Cardiac muscle cell (in vitro differentiated cells and primary cell): ENCODE measurements at places on chromosomes 5 and 9.

DNA sequence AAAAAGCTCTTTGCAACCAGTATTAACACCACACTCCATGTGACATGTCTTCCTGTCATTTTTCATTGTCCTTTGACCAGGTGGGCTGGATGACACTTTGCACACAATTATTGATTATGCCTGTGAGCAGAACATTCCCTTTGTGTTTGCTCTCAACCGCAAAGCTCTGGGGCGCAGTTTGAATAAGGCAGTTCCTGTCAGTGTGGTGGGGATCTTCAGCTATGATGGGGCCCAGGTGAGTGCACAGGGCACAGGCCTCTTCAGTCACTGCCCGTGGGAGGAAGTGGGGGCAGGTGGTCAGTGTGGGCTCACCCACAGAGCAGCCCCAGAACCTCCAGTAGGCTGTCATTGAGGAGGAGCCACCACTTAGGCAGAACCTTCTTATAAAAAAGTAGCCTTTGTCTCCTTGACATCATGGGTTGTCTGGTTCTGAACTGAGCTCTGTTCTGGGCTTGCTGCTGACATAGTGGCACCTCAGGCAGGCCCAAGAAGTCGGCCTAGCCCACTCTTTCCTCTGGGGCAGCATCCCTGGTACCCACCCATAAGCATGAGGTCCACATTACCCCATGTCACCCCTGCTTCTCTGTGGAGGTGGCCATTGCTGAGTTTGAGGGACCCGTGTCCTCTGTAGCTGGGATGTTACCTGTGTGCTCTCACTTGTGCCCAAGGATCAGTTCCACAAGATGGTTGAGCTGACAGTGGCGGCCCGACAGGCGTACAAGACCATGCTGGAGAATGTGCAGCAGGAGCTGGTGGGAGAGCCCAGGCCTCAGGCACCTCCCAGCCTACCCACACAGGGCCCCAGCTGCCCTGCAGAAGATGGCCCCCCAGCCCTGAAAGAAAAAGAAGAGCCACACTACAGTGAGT lies 39.3 kb downstream of the SECISBP2 start:
- H3K27ac ChIP-seq: peak overlapping the region; percentile 60
- DNase-seq: no peak
- H3K4me1 ChIP-seq: peaks cover 20% of the 10 kb centered on the region
- H3K36me3 ChIP-seq: peaks cover 33% of the 10 kb centered on the region

DNA sequence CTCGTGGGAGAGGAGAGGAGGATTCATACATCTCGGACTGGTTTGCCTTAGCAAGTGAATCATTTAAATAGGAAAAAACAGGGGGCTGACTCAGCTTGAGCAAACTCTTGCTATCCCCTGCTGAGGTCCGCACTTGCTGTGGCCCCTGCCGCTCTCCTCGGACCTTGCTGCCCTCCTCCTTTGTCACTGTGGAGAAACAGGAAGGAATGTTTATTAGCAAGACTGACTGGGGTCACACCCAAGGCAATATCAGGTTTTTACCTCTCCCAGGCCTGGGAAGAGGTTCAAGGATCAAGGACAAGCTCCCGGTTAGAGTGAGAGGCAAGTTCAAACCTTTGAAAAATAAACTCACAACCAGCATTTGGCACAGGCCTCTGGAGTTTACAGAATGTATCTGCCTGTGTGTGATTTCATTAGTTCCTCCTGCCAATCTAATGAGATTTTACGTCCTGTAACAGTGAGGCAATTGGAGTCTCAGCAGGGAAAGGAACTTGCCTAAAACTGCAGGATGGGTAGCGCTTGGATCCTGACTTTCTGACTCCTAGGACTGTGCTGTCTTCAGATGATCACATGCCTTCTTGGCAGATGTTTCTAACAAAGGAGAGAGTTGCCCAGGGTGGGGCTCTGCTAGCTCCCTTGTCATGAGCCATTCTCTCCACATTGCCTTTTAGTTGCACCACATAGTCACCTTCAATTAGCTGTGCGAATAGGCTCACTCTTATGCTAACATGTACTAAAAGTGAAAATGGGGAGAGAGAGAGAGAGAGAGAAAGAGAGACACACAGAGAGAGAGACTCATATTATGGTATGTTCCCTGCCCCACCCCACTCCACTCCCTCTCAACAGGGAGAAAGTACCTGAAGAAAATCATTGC lies 108.6 kb upstream of the CDKN2B start:
- no peak overlapping the region for H3K4me3 ChIP-seq
- DNase-seq: no peak
- H3K4me1 ChIP-seq: peaks cover 14% of the 10 kb centered on the region
- H3K36me3 ChIP-seq: no peaks in the 10 kb centered on the region
- no peak overlapping the region for H3K27ac ChIP-seq

- H3K4me3 ChIP-seq: no peak overlapping the region
- no peaks in the 10 kb centered on the region for H3K4me1 ChIP-seq
- DNase-seq: no peak
- no peak overlapping the region for H3K27ac ChIP-seq
Measured at GRCh38 chr9:78613006-78613405, 316.1 kb downstream of the PSAT1 start.

DNA sequence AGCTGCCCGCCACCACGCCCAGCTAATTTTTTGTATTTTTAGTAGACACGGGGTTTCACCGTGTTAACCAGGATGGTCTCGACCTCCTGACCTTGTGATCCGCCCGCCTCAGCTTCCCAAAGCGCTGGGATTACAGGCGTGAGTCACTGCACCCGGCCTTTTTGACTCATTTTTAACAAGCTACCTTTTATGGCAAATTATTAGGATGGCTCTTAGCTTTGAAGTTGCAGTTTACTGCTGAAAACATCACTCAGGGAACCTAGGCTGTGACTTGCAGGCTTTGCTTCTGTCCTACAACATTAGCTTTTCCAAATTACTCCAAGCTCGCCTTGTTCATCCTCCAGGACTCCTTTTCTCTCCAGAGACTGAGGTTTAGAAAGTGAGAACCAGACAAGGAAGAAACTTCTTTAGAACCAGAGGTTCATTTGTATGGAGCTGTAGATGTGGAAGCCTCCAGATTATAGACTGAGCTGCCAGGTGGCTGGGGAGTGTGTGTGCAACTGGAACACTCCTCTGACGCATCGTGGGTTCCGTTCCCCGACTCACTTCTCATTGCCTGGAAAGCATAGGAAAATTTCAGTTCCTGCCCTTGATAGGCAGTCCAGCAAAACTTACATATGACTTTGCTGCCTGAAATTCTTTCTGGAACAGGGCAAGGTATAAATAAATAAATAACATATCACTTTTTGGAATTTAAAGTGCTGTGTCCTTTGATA lies 23.8 kb upstream of the SPTAN1 start:
- peak overlapping the region; percentile 54 for H3K27ac ChIP-seq
- no peaks in the 10 kb centered on the region for H3K27me3 ChIP-seq
- peaks cover 5% of the 10 kb centered on the region for H3K4me1 ChIP-seq
- DNase-seq: no peak

DNA sequence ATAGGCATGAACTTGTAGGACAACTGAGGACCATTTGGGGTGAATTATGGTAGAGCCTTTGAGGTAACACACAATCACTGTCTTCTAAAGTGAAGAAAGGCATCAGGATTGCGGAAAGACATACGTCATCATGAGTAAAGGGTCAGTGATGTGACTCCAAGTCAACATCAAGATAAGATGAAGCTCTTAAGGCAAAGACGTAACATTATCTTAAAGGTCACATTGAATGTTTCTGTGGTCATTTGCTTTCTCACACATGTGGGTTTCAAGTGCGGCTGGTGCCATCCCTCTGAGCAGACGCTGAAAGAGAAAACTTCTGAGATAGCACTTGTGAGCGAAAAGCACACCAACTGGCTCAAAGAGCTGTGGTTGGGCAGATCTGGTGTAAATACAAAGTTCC lies 63.3 kb upstream of the GRAMD2B start:
- no peak overlapping the region for H3K27ac ChIP-seq
- H3K4me1 ChIP-seq: peaks cover 13% of the 10 kb centered on the region
- H3K36me3 ChIP-seq: no peaks in the 10 kb centered on the region
- no peak overlapping the region for H3K4me3 ChIP-seq
- DNase-seq: no peak
- H3K27me3 ChIP-seq: no peaks in the 10 kb centered on the region

DNA sequence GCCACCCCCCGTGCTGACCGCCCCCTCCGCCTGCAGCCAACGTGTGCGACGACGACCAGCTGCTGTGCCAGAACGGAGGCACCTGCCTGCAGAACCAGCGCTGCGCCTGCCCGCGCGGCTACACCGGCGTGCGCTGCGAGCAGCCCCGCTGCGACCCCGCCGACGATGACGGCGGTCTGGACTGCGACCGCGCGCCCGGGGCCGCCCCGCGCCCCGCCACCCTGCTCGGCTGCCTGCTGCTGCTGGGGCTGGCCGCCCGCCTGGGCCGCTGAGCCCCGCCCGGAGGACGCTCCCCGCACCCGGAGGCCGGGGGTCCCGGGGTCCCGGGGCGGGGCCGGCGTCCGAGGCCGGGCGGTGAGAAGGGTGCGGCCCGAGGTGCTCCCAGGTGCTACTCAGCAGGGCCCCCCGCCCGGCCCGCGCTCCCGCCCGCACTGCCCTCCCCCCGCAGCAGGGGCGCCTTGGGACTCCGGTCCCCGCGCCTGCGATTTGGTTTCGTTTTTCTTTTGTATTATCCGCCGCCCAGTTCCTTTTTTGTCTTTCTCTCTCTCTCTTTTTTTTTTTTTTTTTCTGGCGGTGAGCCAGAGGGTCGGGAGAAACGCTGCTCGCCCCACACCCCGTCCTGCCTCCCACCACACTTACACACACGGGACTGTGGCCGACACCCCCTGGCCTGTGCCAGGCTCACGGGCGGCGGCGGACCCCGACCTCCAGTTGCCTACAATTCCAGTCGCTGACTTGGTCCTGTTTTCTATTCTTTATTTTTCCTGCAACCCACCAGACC lies 80.2 kb downstream of the NTNG2 start:
- peak overlapping the region; percentile 36 for H3K4me3 ChIP-seq
- DNase-seq: peak; percentile 21
- H3K4me1 ChIP-seq: no peaks in the 10 kb centered on the region
- no peak overlapping the region for H3K27ac ChIP-seq

- no peak overlapping the region for H3K4me3 ChIP-seq
- no peak for DNase-seq
- no peak overlapping the region for H3K27ac ChIP-seq
Measured at GRCh38 chr5:43034591-43034968, 5.5 kb downstream of the ANXA2R start.

DNA sequence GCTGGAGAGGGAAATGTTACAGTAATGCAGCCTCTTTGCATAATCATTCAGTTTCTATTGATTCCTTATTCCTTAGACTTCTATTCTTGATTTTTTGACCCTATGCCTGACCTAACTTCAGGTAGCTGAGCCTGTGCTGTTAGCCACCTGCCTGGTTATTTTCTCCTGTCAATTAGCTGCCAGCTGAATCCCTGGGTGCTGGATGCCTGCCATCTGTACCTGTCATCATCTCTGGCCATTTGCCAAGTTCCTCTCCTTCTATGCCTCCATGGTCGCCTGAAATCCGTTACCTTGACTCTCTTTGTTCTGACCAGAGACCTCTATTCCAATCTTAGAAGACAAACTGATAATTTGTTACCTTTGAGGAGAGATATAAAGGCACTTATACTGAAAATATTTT lies 178.3 kb downstream of the CAVIN4 start:
- H3K27me3 ChIP-seq: no peaks in the 10 kb centered on the region
- H3K27ac ChIP-seq: no peak overlapping the region
- no peak overlapping the region for H3K4me3 ChIP-seq
- peak; percentile 8 for DNase-seq

DNA sequence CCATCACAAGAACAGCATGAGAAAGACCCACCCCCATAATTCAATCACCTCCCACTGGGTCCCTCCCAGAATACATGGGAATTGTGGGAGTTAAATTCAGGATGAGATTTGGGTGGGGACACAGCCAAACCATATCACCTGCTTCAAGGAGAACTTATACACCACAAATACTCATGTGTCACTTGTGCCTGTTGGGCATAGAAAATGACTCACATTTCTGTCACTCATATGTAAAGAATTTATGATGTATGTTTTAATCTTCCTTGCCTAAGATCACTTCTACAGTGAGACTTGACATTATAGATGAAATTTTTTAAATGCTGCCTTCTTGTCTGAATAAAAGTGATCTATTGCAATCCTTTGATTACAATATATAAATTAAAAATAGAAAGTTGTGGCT lies 23.0 kb upstream of the PRDM6 start:
- H3K4me1 ChIP-seq: no peaks in the 10 kb centered on the region
- DNase-seq: no peak
- H3K27me3 ChIP-seq: no peaks in the 10 kb centered on the region
- no peak overlapping the region for H3K27ac ChIP-seq
- no peak overlapping the region for H3K4me3 ChIP-seq
- no peaks in the 10 kb centered on the region for H3K36me3 ChIP-seq

GRCh38 chr5:126610160-126610559 lies 9.4 kb downstream of the PHAX start:
- no peaks in the 10 kb centered on the region for H3K27me3 ChIP-seq
- no peak for DNase-seq
- no peaks in the 10 kb centered on the region for H3K4me1 ChIP-seq
- no peak overlapping the region for H3K27ac ChIP-seq
- H3K4me3 ChIP-seq: no peak overlapping the region

GRCh38 chr5:140432916-140433315 lies 31.3 kb downstream of the ANKHD1 start:
- no peaks in the 10 kb centered on the region for H3K4me1 ChIP-seq
- DNase-seq: no peak

DNA sequence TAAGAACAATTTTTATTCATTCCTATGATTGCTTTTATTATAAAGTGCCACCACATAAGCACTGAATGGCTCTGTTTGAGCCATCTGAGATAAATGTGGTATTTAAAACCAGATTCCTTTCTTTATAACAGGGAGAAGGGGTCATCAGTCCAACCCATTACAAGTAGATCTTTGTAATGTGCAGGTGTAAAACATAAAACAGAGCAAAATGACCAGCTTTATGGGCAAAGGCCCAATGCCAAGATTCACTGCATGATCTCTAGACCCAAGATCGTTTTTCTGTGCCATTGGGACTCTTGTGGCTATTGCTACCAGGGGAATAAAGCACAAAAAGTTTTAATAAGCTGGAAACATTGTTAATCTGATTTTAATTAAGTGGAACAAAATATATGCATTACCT lies 469.9 kb downstream of the PRR16 start:
- H3K27me3 ChIP-seq: no peaks in the 10 kb centered on the region
- H3K27ac ChIP-seq: no peak overlapping the region
- H3K36me3 ChIP-seq: no peaks in the 10 kb centered on the region
- H3K4me1 ChIP-seq: no peaks in the 10 kb centered on the region
- H3K4me3 ChIP-seq: no peak overlapping the region
- DNase-seq: no peak

DNA sequence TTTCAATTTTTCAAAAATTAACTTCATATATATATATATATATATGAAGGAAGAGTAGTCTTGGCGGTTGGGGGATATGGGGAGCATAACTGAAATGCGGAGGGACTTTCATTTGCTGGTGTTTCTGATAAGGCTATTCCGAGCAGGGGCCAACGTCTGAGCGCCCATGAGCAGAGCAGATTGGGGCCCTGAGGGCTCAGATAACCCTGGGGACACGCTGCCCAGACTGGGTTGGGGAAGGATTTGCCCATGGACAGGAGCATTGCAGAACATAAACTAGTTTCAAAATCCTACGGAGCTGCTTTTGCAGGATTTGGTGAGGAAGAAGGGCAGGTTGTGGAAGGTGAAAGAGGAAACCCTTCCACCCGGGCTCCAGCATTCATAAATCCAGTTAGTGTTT lies 240.2 kb downstream of the IRX1 start:
- H3K27ac ChIP-seq: no peak overlapping the region
- no peaks in the 10 kb centered on the region for H3K27me3 ChIP-seq
- DNase-seq: no peak
- no peaks in the 10 kb centered on the region for H3K36me3 ChIP-seq
